Activated CD8-positive, alpha-beta memory T cell treated with anti-CD3 and anti-CD28 coated beads for 1 hour (primary cell): ENCODE measurements at places on chromosomes 1 and 21.

DNA sequence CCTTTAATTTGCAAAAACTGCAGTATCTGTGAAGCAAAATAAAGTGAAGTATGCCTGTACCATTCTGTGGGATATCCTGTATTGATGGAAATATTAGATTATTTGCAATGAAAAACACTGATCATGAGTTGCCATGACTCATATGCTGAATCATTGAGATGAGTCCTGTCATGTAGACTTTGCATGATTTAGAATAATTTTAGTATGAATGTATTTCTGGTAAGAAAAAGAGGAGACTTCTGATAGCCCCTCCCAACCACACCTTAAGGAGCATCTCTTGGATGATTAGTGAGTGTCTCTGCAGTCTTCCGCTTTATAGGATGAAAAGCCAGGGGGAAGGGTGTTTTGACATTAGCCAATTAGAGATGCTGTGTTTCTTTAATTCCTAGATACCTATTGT is 55.2 kb upstream of the PTGS2 start:
- DNase-seq, result no peak

- DNase-seq, result no peak
Observed at GRCh38 chr1:169161496-169162194, 55.2 kb downstream of the ATP1B1 start.

DNA sequence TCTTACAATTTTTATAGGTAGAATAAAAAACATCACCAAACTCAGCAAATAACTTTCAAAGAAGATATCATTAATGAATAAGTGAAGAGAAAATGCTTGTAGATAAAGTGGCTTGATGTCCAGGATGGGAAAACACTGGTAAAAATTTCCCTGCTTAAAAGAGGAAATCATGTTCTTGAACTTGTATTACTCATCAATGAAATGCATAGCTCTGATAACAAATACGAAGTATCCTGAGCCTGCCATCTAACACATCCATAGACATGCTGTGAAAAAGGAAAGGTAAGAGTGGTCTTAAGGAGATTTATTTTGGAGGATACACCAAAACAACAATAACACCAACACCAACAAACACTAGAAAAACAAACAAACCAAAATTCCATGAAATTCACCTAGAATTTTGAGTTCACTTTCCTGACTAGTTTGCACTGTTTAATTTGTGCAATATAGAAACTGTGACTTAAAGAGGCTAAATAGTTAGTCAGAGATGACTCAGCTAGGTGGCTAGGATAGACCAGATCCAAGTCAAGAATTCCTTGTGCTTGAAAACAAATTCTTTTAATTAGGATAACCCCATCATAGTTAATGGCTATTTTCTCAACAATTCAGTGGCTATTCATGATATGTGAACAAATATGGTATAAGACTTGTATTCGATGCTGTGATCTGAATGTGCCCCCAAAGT is 179.8 kb upstream of the KCNK2 start:
- DNase-seq, result no peak

DNA sequence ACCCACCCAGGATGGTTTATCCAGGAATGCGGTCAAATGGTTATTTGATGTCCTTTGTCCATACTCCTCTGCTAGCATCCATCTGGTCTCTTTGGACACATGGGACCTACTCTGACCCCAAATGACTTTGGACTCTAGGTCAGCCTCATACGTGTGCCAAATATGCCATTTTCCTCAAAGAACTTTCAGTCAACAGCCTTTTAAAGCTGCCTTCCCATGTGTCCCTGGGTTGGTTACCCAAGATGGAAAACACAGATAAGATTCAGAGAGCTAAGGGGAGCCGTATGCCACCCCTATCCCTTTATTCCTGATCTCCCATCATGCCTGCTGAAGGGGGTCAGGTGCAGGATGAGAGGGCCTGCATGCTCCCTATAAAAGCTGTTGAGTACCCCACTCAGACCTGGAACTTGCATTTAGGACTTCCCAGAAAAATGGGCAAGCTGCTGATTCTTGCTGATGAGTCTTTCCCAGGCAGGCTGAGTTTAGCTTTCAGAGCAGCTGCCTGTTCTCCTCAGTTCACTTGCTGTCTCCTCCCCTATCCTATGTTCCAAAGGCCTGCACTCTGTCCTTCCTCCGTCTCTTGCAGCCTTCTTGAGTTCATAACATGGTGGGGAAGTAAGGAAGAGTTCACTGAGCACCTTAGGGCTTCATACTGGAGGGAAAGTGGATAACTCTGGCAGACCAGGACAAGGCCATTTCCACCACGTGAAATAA is 19.8 kb downstream of the CHI3L2 start:
- DNase-seq, result no peak

DNA sequence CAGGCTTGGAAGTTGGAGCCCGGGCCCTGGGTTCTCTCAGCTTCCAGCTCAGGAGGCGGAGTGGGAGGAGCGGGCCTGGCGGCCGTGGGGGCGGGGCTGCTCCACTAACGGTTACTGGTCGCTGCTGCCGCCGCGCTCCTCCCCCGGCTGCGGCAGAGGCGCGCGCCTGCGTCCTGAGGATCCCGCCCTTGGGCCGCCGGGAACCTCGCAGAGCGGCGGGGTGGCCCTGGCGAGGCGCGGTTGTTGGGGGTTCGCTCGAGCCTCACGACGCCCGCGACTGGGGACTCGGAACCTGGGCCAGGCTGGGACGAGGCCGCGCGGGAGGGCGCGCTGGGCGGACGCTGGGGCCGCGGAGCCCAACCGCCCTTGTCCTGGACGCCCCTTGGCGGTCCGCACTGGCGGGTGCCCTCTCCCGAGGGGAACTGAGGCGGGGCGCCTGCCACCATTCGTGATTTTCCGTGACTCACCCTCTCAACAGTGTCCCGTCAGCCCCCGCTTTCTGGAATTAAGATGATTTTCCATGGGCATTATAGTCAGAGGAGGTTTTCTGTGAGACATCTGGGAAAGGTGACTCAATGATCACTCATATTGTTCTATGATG is 34.1 kb downstream of the OR2G3 start:
- DNase-seq, result no peak

DNA sequence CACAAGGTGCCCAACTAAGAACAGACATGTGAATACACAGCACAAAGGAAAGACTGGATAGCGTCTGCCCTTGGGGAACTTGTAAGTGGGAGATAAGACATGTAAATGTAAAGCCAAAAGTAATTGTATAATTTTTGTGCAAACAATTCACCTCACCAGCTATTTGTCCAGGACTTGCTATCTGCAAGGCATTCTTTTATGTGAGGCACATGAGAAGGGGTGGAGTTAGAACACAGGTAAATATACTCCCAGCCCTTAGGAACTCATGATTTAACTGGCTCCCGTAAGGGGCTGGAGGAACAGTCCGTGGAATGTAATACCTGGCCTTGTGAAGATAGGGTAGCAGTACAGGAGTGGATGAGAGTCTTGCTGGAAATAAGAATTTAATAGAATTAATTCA is 61.3 kb downstream of the CDK18 start:
- no peak for DNase-seq

GRCh38 chr1:76185207-76185606 is 110.7 kb downstream of the ST6GALNAC3 start:
- DNase-seq, result no peak

- no peak for DNase-seq
Observed at GRCh38 chr1:101158424-101158823, 78.4 kb upstream of the S1PR1 start.

DNA sequence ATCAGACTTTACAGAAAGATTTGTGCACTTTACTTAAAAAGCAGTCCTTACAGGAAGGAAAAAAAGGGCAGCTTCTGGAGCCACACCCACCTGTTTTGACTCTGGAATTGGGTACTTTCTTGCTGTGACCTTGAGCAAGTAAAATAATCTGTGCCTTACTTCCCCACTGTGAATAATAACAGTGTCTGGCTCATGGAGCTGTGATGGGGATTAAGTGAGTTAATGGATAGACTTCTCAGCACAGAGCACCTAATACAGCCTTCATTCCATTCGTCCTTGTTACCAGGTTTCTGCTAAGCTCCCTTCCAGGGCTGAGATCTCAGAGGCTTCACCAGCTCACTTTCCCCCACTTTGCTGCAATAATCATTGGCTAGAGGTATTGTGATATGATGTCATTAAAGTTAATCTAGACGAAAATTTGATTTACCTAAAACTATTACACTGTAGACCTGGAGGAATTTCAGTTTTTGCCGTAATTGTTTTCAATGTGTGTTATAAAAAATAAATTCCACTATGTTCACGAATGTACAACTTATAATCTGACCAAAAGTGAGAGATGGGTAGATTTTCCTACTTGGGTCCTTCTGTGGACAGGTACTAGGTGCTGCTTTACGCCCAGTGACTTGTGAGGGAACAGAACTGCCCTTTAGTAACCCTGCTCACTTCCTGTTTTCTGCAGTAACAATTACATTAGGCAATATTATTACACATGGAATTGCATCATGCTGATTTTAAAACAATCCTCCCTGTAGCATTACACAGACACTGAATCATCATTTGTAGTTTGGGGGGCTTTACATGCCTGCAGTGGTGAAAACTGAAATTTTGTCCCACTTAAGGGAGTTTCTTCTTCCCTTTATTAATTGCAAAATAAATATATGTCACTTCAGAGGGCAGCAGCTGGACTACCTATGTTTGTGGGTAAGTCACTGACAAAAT is 19.7 kb upstream of the ABCG1 start:
- DNase-seq, result no peak

GRCh38 chr1:103063921-103064320 is 44.4 kb downstream of the COL11A1 start:
- DNase-seq, result no peak

- no peak for DNase-seq
Observed at GRCh38 chr1:181097242-181097641, 8.7 kb downstream of the IER5 start.

GRCh38 chr1:38064197-38064903 is 17.8 kb upstream of the POU3F1 start:
- DNase-seq, result no peak

DNA sequence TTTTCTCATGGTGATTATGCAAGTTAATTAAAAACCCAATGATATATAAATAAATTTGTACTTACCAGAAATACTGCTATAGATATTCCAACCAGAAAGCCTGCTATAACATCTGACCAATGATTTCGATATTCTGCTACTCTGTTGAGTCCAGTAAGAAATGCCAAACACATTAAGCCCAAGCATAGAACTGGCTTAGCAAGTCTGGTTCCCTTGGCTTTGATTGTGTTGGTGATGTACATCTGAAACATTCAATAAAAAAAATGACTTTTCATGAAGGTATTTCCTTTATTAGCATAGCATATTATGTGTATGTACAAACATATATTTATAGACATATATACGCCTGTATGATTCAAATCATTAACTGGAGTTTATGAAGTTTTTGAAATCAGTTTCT is 82.8 kb downstream of the PLPPR5 start:
- no peak for DNase-seq

GRCh38 chr1:175409938-175410337 is 217.4 kb upstream of the KIAA0040 start:
- DNase-seq, result no peak

DNA sequence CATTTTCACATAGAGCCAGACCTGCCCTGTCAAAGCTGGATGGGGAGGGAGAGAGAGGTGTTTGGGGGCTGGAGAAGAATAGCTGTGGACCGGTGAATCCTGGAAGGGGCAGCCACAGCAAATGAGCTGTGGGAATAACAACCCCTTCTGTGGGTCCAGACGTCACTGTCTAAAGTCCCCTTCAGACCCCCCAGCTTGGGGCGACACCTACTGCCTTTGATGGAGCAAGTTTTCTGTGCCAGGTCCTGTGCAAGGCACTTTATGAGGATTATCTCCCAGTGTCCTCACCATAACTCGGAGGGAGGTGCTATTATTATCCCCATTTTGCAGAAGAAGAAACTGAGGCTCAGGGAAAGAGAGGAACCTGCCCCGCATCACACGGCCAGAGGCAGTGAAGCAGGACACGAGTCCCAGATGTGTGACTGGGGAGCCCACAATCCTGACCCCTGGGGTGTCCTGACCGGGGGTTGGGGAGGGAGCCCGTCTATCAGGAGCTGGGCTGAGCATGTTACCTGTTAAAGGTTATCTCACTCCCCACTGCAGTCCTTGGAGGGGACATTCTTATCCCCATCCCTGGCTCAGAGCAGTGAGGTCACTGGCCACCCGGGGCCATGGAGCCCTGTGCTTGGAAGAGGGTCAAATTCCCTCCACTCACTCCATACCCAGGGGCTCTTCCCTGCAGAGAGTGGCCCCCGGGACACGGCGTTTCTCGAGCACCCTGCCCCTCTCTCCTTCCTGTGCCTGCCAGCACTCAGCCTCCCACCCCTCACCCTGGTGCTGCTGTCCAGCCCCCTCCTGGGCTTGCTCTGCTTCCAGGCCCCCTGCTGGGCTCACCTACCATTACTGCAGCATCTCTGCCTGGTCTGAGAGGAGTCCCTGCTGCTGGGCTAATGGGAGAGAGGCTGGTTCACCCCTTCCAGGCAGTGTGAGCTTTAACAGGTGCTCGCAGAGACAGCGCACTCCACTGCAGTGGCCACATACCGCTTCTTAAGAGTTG is 132.9 kb downstream of the PTPRU start:
- no peak for DNase-seq

DNA sequence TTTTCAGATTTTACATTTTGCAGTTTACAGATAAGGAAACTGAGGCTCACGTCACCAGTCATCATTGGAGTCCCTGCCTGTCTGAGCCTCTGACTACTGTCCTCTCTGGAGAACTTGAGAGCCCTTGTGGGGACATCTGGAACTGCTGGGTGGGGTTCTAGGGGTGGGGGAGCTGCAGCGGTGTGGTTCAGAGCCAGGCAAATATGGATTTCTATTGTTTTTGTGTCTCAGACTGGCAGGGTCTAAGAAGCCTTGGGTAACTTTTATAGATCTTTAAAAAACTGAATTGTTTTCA is 46.9 kb downstream of the IER5 start:
- DNase-seq, result no peak

GRCh38 chr1:188817814-188818213 is 1659.8 kb downstream of the BRINP3 start:
- no peak for DNase-seq

- DNase-seq, result no peak
Observed at GRCh38 chr1:31426249-31426922, 13.4 kb downstream of the SERINC2 start.

DNA sequence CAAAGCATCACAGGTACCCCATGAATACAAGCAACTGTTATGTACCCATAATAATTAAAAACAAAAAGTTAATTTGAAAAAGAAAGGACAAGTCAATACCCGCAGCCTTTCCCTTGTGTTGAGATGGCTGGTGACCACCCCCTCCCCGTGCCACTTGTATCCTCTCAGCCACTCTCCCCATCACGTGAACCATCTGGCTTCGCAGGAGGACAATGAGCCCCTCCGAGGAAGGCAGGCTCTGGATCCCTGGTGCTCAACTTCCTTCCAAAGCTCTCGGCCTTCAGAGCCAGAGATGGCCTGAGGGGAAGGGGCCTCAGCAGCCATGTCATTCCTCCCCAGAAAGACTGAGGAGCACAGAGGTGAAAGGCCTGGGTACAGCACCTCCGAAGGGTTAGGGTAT is 120.4 kb upstream of the RAB4A start:
- DNase-seq, result no peak
